ENCODE measurements at places on chromosomes 16 and 17.

- peak; percentile 1 for DNase-seq
These were observed 417.1 kb downstream of the TMEM114 start for GRCh38 chr16:8173111-8173644.

DNA sequence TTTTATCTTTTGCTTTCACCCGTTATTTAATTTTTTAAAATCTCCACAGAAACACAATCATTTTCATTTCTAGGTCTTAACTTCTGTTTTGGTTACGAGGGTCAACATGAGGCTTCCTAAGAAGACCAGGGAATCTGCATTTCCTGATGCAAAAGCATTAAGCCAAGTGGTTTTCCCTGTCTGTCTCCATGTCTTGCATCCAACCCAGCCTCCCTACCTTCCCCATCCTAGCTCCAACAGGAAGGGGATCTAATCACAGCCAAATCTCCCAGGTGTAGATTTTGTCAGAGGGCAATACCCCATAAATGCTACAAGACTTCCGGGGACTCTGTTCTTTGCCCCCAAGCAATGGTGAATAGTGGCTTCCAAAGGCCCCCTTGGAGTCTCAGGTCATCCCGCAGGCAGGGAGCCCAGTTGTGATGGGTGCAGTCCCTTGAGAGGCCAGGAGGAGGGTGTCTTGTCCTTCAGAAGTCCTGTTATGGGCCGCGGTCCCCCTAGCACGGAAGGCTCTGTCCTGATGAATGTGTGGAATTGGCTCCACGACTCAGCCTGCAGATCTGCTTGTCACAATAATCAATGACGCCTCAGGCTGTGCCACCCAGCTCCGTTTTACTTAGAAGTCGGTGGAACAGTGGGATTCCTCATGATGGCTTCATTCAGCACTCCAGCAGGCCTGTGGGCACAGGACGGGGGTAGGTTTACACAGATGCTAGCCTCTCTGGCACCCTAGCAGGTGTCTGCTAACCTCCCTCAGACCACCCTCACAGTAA, 141.1 kb downstream of the RGS9 start:
- no peak for DNase-seq

GRCh38 chr17:34511931-34512330, 67.5 kb upstream of the TMEM132E start:
- DNase-seq, result no peak

GRCh38 chr17:13582776-13583547, 18.8 kb downstream of the HS3ST3A1 start:
- no peak for DNase-seq

- peak; percentile 69 for DNase-seq
These were observed 3.7 kb upstream of the PGS1 start for GRCh38 chr17:78374631-78375274.

GRCh38 chr17:14144508-14144907, 75.2 kb downstream of the COX10 start:
- peak; percentile 6 for DNase-seq
